ENCODE measurements at places on chromosomes 6 and 20.

GRCh38 chr6:147709396-147710272, 201.1 kb downstream of the SAMD5 start:
- DNase-seq = peak; percentile 26

DNA sequence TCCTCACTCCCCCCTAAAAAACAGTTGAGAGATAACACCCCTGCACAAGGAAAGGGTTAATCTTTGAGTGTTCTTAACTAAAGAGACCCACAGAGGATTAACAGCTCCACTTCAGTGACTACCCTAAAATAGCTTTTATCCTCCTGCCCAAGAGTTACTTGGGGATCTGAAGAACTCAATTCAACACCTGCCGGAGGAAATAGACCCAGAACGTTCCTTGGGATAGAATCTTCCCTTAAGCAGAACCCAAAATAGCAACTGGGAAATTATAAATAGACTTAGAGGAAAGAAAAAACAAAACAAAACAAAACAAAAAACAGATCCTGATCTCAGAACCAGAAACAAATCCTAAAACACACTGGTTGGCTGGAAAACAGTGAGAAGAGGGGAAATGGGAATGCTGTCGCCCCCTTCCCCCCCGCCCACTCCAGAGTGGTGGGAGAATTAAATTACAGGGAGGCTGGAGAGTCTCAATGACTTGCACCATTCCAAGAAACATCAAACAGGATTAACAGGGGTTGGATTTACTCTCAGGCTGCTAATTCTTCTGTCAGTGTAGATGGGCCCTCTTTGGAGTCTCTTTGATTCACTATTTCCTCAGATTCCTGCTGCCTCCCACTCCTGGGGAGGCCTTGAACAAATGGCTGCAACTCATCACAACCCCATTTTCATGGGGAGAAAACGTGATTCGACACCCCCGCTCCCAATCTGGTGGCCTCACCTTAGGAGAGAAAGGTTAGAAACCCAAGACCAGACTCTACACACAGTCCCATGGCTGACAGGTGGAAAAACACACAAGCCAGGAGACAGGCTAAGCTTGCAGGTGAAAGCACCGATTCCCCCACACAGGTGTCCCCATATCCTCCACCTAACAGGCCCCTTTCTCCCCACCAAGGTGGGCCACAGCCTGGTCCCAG, 1.4 kb downstream of the PLAGL2 start:
- no peak for DNase-seq

DNA sequence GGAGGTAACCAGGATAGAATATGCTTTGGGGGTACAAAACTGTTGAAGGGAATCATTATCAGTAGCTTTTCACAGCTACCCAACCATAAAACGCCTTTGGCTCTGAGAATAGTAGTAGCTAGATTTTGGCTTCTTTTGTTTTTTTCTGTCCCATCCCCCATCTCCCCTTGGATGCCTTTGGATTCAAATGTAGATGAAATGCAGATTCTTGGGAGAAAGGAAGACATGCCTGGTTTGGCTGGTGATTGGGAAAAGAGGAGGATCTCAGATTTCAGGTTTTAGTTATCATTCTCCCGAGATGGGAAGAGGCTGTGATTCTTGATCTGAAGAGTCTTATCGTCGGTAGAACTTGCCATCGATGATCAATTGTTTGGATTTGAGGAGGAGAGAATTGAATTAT, 3.5 kb upstream of the CDYL start:
- DNase-seq = no peak

GRCh38 chr6:41335943-41336342, 535 bp downstream of the NCR2 start:
- no peak for DNase-seq

- no peak for DNase-seq
These were observed 144.2 kb downstream of the JARID2 start for GRCh38 chr6:15389765-15390723.

DNA sequence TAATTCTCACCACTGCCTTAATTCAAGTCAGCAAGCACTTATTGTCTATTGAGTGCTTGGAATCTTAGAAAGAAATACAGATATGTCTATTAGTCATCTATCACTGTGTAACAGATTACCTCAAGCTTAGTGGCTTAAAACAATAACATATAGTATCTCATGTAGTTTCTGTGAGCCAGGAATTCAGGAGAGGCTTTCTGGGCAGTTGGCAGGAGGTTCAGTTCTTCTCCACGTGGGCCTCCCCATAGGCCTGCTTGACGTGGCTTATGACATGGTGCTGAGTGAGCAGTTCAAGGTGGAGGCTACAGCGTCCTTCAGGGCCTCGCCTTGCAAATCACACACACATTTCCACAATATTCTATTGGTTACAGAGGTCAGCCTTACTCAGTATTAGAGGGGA, 69.7 kb downstream of the DTD1 start:
- DNase-seq = no peak

- no peak for DNase-seq
These were observed 78.3 kb downstream of the PHIP start for GRCh38 chr6:78999737-79000136.

GRCh38 chr6:75280131-75280855, 4.3 kb downstream of the TMEM30A start:
- DNase-seq = no peak

- DNase-seq = peak; percentile 20
These were observed 213.2 kb upstream of the FKBP1C start for GRCh38 chr6:62998022-62998421.

- no peak for DNase-seq
These were observed 695.3 kb downstream of the MAFB start for GRCh38 chr20:39993742-39994141.

- no peak for DNase-seq
These were observed 59.2 kb downstream of the TMEM170B start for GRCh38 chr6:11596640-11597237.

GRCh38 chr6:11356404-11357155, 124.1 kb upstream of the NEDD9 start:
- no peak for DNase-seq

DNA sequence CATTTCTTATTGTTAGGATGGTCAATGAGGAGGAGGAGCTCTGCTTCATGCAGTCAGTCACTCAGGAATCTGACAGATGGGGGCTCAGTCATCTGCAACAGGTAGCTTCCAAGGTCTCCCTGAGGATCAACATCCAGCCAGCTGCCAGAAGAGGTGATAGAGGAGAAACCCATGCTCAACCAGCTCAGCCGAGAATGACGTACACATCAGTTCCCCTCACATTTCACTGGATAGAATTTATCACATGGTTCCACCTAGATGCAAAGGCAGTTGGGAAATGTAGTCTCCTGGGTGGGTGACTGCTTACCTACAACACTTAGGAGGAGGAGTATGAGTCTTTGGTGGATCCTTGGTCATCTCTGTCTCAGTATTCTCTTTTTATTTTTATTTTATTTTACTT, 144.5 kb downstream of the CEBPB start:
- peak; percentile 24 for DNase-seq

- no peak for DNase-seq
These were observed 51.2 kb upstream of the LYRM2 start for GRCh38 chr6:89689732-89690131.

- no peak for DNase-seq
These were observed 89.3 kb upstream of the SLC22A23 start for GRCh38 chr6:3546121-3546520.

DNA sequence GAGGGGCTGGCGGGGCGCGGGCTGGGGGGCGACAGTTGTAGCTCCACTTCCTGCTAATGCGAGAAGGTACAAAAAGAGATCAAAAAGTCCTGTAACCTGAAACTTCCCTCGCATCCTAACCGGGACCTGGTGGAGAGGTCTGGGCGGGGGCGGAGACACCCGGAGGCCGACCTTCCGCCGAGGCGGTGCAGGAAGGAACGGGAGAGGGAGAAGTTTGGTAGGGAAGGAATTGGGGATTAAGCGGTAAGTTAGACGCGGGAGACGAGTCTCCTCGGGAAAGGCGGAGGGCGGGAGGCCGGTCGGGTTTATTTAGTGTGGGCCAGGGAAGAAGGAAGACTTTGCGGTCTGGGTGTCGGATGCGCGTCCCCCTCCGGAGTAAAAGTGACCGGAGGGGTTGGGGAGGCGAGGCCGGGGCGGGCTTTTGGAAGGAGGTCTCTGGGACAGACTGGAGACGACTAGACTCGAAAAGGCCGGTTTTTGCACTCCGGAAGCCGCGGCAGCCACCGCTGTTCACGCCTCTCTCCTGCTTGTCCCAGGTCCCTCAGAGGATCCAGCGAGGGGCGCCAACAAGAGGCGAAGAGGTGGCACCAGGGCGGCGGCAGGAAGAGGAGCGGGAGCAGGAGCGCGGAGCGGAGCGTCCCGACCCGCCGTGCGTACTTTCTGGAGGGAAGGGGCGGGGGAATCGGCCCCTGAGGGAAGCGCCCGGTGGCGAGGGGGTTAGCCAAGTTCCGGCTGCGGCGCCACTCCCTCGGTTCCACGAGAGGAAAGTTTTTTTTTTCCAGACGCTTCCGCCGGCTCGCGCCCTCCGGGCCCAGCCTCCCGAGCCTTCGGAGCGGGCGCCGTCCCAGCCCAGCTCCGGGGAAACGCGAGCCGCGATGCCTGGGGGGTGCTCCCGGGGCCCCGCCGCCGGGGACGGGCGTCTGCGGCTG, 734 bp downstream of the TPBG start:
- peak; percentile 28 for DNase-seq

- DNase-seq = peak; percentile 99
These were observed 103.3 kb downstream of the IBTK start for GRCh38 chr6:82144007-82144851.

GRCh38 chr6:107353773-107354382, 105.5 kb downstream of the PDSS2 start:
- no peak for DNase-seq

GRCh38 chr6:157893238-157893637, 70.2 kb downstream of the SNX9 start:
- DNase-seq = no peak

GRCh38 chr6:36643977-36644376, 34.5 kb upstream of the CDKN1A start:
- DNase-seq = no peak

GRCh38 chr20:25508083-25508770, 77.1 kb downstream of the NINL start:
- peak; percentile 91 for DNase-seq

DNA sequence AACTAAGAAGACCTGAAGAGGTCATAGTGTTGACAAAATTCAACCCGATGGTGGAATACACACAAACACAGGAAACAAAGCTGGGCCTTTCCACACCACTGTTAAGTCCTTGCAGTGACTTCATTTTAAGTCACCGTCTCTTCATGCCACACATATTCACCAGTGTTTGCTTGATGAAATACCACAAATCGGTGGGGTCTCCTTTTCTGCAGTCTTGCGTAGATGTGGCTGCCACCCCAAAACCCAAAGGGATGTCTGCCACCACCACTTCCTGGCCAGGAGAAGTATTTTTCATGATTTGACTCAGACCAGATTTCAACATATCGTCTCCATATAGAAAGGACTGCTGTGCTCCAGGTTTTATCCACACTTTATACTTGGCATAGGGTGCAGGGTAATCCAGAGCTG, 11.0 kb upstream of the COL10A1 start:
- no peak for DNase-seq

GRCh38 chr20:17507531-17507930, 23.6 kb downstream of the BFSP1 start:
- no peak for DNase-seq

- DNase-seq = no peak
These were observed 7.2 kb downstream of the PBOV1 start for GRCh38 chr6:138211048-138211581.
